ENCODE measurements at places on chromosomes 6 and 20.

GRCh38 chr6:157242791-157243190 lies 80.5 kb downstream of the TMEM242 start:
- DNase-seq = no peak

DNA sequence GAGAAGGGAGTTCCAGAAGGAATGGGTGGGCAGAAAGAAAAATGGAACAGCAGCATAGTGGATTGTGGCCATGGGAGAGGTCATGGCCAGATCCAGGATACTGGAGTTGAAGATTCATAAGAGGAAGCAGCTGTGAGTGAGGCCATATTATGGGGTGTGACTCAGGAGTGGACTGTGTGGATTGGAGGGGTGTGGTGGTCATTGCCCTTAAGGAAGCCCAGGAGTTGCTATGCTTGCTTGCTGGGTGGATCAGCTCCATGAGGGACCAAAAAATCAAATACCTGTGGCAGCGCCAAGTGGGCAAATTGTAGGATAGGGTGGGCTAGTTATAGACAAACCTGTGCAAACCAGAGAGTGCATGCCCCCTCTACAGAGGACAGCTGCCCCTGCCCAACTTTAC lies 18.3 kb downstream of the LRRC1 start:
- DNase-seq = no peak

DNA sequence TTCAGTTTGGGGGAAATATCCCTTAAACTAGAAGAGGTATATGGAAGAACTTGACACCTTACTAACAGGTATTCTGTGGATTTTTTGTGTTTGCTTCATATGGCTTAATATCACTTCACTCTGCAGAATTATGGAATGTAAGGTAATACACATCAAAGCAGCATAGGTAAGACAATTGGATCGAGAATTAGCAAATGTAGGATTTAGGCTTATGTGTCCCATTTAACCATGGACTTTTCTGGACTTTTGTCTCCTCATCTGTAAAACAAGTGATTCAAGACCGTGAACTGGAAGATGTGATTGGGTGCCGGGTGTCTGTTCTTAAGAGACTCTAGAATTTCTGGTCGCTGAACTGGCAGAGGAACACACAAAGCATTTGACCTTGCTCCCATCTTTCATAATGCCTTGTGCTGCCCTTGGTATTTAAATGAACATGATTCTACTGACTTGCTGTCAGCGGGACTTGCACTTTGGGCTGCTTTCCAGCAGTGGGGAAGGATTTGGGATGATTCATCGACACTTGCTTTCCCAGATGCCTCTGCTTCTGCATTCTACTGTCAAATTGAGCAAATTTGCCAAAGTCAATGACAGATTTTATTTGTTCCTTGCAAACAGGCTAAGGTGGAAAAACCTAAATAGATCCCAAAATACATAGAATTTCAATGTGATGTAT lies 199.8 kb downstream of the PLCB1 start:
- DNase-seq = no peak

- DNase-seq = no peak
Measured at GRCh38 chr20:53879048-53879684, 191.2 kb downstream of the BCAS1 start.

GRCh38 chr6:39266782-39267355 lies 37.6 kb upstream of the KCNK5 start:
- DNase-seq = no peak

DNA sequence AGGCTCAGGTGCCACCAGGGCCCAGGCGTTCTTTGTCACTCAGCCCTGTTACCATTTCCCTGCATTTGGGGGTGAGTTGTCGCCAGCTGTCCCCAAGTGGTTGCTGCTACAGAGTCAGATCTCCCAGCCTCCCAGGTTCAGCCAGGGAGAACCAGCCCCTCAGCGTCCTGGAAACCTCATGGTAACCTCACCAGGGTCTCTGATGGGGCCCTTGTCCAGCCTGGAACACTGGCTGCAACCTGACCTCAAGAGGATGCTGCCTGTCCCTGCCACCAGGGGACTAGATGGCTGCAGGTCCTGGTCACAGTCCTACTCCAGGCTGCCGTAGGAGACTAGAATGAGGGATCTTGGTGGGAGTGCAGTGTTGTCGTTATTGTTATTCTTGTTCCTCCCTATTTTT lies 228.3 kb upstream of the PDE10A start:
- DNase-seq = no peak

DNA sequence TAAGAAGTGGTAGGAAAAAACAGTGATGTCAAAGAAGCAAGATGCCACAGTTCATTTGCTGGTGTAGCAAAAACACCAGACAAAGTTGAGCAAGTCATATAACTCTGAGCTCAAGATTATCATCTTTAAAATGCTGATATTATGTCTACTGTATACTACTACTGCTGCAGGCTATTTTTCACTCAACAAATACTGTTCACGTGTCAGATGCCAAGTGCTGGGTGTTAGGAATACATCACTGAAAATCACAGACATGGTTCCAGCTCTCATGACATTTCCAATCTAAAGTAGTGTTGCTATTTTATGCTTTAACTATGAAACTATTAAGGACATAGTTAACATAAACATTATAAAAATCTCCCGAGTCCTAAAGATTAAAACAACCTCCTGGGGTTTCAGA lies 163.0 kb downstream of the NKAIN2 start:
- no peak for DNase-seq

DNA sequence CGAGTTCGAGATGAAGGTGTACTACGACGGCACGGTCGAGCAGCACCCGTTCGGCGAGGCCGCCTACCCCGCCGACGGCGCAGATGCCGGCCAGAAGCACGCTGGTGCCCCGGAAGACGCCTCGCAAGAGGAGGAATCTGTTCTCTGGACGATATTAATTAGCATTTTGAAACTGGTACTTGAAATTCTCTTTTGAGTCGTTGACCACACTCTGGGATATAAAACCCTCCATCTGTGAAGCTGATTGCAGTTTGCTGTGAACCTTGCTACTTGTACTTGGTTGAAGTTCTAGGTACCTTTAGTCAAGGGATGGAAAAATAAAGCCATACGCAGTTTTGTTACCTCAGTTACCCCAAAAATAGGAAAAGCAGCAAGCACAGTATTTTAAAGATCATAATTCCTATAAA lies 917 bp downstream of the C6orf120 start:
- DNase-seq = no peak

DNA sequence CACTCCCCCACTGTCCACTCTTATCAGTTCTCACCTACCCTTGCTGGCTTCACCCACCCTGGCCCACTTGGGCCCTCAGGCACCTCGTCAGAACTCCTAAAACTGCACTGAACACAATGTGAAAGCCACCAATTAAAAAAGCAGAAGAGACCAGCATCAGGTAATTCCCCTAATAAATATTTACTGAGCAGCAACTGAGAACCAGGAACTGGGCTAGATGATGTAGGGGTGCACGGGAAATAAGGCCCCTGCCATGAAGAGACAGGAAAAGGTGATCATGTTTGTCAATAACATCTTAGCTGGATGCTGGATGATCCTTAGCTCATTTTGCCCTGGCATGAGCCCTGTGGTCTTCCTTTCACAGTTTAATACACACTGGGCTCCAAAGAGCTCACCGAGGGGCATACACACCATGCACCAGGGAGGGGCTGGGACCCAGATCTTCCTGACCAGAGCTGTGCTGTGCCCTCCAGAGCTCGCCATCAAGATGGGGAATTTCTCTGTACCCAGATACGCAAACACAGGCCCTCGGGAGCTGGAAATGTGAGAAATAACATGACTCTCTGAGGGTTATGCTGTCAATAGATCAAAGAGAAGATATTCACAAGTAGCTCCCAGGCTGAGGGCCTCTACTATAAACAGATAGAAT lies 113.6 kb upstream of the SLC22A16 start:
- no peak for DNase-seq

DNA sequence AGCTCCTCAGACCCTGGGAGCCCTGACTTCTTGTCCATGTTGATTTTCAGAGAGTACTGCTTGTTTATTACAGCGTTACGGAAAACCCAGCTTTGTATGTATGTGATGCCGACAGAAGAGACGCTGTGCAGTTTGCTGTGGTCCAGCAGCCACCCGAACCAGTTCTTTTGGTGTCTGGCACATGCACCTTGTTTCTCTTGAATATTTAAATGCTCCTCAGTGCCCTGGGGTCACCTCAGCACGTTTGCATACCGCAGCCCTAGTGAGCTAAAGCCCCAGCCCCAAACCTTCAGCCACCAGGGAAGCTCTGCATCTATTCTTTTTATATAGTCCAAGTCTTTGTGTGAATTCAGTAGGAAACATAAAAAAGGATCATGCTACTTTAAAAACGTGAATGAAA lies 39.9 kb downstream of the AFDN start:
- DNase-seq = no peak

GRCh38 chr6:105560611-105561066 lies 157.8 kb upstream of the PREP start:
- no peak for DNase-seq

DNA sequence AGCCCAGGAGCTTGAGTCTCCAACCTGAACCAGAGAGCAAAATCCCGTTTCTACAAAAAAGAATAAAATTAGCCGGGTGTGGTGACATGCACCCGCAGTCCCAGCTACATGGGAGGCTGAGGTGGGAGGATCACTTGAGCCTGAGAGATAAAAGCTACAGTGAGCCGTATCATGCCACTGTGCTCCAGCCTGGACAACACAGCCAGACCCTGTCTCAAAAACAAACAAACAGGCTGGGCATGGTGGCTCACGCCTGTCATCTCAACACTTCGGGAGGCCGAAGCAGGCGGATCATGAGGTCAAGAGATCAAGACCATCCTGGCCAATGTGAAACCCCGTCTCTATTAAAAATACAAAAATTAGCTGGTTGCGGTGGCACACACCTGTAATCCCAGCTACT lies 11.4 kb upstream of the PTCRA start:
- no peak for DNase-seq

Data from cortex of kidney (tissue), 1 donor.